ENCODE measurements at places on chromosomes 7 and 10.

GRCh38 chr10:8065651-8066050, 11.2 kb downstream of the GATA3 start:
- no peak for DNase-seq

- DNase-seq = no peak
These were observed 10.0 kb upstream of the SPOCK2 start for GRCh38 chr10:72098301-72098835.

- DNase-seq = no peak
These were observed 26.8 kb upstream of the VAX1 start for GRCh38 chr10:117164592-117165537.

DNA sequence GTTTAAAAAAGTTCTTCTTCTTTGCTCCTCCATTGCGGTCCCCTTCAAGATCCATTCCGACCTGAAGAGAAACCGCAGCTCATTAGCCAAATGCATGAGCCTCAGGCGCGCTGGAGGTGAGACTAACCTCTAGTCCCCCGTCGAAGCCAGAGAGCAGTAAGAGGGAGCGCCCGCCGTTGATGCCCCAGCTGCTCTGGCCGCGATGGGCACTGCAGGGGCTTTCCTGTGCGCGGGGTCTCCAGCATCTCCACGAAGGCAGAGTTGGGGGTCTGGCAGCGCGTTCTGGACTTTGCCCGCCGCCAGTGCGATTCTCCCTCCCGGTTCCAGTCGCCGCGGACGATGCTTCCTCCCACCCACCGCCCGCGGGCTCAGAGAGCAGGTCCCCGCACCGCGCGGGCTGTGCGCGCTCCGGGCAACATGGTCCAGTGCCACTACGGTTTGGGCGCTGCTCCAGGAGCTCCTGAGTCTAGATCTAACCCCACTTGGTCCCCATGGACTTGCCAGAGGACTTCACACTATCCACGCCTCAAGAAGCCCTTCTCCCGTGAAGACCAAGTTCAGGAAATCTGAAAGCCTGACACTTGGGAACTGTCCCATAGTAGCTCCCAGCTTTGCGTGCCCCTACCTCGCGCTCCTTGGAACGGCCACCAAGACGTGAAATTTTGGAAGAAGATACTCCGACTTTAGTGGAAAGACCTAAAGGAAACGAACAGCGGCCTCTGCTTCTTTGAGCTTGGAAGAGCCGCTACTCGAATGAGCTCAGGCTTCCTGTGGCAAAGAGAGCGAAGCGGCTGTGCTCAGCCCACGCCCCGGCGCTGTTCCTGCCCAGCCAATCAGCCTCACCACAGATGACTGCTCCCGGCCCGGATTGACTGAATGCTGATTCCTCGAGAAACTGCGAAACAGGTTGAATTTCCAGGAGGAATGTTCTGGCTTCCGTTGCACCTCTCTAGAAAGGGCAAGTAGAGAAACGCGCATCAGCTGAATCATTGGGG, at the start of gene ABCB1:
TSS of gene ABCB1 (minus strand) at position 755 of the 995 bp plus-strand sequence. CDS start at position 55, 700 bp downstream.
- peak; percentile 70 for DNase-seq

DNA sequence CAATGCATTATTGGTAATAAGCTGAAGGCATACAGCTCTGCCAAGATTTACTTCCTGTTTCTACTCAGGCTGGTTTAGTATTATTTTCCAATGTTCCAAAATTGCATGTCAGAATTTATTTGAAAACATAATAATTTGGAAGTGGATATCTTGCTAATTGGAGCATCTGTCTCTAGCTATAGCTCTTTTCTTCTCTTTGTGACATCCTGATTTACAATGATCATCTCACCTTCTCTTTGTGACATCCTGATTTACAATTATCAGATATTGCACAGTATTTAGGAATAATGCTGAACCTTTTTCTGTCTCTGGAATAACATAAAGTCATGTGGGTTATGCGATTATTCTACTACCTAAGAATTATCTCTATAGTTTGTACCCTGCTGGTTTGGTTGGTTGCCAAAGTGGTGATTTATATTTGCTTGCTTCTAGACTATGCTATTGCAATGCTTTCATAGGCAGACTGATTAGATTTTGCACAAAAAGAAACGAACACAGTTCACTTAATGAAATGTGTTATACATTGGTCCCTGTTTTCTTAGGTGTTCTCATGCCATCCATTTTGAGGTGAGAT, 44.3 kb upstream of the CABCOCO1 start:
- no peak for DNase-seq

- no peak for DNase-seq
These were observed 9.5 kb upstream of the ASB4 start for GRCh38 chr7:95476072-95476847.

DNA sequence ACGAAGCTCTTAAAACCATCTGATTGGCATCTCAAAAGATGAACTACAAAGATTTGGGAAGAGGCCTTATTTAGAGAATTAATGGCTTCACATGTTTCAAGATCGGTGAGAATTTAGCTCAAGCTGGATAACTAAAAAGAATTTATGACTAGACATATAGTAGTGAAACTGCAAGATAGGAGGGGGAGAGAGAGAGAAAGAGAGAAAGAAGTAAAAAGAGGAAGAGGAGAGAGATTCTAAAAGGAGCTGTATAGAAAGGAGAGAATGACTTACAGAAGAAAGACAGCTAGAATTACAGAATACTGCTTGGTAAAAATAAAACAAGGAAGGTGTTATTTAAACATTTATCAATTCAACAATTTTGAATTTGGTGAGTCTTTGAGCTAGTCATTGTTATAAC, 592.3 kb downstream of the SH2D4B start:
- DNase-seq = no peak

DNA sequence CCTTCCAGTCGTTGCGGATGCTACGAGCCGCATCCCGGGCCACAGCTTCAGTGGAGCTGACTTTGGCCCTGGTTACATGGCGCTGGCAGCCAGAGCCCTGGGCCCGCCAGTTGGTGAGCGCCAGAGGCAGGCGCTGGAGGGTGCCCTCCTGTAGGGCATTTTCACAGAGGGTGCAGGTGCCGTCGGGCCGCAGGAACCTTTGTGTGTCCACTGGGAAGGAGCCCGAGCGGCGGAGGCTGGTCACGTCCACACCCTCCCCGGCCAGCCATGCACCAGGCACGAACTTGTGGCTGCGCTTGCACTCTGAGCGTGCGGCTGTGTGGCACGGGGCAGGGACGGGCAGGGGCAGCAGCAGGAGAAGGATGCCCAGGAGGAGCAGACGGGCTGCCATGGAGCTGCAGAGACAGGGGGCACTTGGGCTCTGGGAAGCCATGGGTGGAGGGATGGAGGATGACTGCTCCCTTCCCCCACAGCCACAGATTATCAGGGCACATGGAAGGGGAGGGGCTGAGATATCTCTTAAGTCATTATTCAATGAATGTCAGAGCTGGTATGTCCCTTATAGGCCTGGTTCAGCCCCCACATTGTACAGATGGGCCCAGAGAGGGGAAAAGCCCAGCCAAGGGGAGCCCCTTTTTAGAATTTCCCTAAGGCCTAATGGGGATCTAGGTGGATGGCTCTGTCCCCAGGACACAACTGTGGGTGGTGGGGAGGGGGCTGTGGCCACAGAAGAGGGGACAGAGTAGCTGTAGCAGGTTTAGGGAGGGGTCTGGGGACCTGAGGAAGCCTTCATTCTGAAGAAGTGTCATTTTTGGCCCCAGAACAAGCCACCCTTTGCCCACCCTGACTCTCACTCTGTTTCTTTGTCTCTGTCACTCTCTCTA, 1.8 kb downstream of the PRF1 start:
- DNase-seq = no peak

DNA sequence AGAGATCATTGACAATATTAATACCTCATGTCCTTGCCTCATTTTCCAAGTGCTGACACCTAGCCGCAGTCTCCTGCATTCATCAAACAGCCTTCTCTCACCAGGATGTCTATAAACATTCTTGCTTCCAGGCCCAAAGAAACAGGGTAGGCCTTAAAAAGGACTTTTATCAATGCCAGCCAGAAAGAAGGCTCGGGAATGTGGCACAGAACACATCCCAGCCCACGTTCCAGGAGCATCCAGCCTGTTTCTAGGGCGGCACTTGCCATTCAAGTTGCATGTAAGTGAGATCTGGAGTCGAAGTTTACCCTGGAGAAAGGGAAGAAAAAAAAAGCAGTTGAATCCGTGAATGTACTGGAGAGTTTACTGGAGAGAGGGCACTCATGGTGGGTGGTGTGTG, 1083.1 kb downstream of the KCNMA1 start:
- DNase-seq = no peak

DNA sequence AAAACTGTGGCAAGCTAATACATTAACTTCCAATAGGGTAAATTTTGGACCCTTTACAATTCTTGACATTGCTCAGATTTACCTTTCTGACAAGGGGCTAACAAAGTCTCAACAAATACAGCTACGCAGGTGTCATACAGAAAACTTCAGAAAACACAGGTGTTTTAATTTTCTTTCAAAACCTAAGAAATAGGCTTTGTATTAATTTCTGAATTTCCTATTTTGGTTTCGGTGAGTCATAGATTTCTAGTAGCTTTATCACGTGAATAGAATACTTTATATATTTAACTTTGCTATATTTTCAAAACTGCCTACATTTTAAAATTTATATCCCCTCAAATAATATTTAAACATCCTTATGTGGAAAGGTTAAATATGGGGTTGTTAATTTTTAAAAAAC, 215.3 kb downstream of the DGKB start:
- DNase-seq = no peak

- DNase-seq = peak; percentile 98
These were observed at the start of gene CFAP43 for GRCh38 chr10:104231784-104232612. Gene CFAP43 (minus strand): TSS chr10:104232364. CDS start chr10:104232246, 118 bp downstream.

- DNase-seq = no peak
These were observed 22.7 kb upstream of the EEPD1 start for GRCh38 chr7:36130236-36130945.

- DNase-seq = no peak
These were observed 2.6 kb downstream of the LIPA start for GRCh38 chr10:89248990-89249389.

DNA sequence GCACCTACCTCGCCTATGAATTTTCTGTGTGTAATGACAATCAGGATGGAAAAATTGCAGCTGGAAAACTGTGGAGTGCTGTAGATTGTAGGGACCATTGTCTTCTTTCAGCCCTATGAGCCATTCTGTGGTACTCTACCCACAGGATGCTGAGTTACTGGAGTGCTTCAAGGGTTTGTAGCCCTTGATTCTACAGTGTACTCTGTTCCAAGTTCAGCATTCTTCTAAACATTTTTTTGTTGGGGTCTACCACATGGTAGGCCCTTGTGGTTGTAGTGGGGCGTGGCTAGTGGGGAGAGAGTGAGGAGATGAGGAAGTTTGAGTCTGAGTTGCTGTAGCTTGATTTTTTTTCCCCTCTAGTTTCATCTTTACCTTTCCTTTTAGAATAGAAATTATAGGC, 33.5 kb downstream of the REEP3 start:
- DNase-seq = peak; percentile 54

GRCh38 chr10:102396317-102396650, 779 bp downstream of the NFKB2 start:
- DNase-seq = no peak

DNA sequence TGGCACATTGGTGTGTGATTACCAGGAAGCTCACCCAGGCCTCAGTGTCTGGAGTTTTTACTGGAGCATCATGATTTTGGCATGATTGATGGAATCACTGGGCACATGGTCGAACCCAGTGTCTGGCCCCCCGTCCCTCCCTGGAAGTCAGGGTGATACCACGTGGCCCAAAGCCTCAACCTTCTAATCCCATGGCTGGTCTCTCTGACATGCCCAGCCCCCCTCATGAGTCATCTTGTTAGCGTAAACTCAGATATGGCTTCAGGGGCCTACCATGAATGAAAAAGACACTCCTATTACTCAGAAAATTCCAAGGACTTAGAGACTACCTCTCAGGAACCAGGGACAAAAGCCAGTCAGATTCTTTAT, 109.3 kb downstream of the GRK5 start:
- peak; percentile 29 for DNase-seq

GRCh38 chr7:11336432-11336831, 362.8 kb downstream of the PHF14 start:
- no peak for DNase-seq

DNA sequence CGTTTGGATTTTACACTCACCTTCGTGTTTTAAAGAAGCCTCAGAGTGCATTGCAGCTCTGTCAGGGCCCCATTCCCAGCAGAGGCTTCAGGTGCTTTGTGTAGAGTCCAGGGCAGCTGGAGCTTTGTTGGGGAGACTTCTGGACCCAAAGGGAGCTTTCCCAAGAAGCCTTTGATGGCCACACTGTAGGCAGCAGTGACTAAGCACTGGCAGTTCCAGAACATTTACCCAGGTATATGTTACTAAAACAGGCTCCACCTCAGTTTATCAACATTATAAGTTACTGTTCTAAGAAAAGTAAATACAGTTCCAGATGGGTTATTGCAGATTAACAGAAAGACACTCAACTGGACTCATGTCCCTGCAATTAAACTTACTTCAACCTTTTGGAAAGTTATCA, 66.8 kb downstream of the LANCL2 start:
- no peak for DNase-seq

GRCh38 chr7:117114272-117114671, 161.0 kb downstream of the ST7 start:
- no peak for DNase-seq

DNA sequence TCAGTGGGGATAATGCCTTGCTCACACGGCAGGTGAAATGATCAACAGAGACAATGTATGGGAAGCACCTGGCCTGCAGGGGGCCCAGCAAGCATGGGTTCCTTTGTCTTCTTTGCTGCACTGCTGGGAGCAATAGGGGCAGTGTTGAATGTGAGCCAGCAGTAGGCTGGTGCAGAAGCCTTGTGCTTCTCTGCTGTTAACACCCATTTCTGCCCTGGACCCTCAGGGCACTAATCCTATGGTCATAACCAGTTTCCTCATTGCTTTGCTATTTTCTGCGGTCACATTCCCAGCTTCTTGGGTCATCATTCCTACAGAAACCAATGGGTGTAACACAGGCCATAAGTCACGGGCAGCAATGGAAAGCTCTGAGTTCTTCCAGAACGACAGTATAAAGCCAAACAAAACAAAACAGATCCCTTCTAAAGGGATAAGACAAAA, 10.9 kb upstream of the LGI1 start:
- DNase-seq = no peak

DNA sequence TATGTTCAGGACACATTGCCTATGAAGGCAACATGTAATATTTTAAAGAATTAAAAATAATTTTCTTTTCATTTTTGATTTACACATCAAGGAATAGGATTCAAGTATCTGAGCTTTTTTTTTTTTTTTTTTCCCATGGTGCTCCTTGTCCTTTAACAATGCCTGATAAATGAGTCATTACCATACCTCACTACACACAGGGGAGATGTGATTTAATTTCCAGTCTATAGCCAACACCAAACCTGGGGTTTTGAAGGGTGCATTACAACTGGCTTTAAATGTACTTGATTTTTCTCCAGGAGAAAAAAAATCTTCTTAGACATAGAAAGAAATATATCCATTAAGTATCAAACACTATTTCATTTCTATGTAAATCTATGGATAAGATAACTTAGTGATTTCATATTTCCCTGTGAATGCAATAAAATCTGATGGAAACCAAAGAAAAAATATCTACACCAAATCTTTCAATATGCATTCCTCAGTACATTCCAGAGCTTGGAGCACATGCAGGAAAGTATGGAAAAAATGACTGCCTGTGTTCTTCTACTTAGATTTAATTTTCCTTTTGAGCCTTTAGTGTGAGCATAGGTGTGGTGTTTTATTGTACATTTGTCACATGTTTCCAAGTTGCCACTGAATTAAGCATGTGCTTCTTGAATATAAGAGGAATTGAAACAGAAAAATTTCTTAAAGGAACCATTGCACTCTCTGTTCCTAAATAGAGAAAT, 204.8 kb upstream of the MEOX2 start:
- DNase-seq = no peak

- no peak for DNase-seq
These were observed 123.8 kb upstream of the CACNA2D1 start for GRCh38 chr7:82567356-82567755.

- no peak for DNase-seq
These were observed 228.9 kb upstream of the TCF7L2 start for GRCh38 chr10:112721080-112721698.

- no peak for DNase-seq
These were observed 4.1 kb downstream of the FRMD4A start for GRCh38 chr10:14326581-14326980.
